AG09319 (cell line): ENCODE measurements at places on chromosomes 12 and 14.

DNA sequence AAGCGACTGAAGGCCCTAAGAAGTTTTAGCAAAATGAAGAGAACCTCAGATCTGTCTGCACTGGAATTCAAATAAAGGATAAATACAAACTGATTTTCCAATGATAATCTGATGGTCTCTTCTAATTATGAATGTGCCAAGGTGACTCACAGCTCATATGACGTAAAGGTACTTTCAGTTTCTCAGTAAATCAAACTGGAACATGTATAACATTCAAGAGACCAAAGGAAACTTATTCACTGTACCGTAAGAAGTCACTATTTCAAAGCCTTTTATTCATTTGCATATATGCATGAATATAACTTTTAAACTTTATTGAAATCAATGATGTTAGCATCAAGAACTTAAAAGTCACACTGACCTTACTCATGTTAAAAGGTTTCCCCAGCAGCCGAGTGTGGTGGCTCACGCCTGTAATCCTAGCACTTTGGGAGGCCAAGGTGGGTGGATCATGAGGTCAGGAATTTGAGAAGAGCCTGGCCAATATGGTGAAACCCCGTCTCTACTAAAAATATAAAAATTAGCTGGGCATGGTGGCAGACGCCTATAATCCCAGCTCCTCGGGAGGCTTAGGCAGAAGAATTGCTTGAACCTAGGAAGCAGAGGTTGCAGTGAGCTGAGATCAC, 52.2 kb downstream of the ATXN2 start:
- DNase-seq: no peak

DNA sequence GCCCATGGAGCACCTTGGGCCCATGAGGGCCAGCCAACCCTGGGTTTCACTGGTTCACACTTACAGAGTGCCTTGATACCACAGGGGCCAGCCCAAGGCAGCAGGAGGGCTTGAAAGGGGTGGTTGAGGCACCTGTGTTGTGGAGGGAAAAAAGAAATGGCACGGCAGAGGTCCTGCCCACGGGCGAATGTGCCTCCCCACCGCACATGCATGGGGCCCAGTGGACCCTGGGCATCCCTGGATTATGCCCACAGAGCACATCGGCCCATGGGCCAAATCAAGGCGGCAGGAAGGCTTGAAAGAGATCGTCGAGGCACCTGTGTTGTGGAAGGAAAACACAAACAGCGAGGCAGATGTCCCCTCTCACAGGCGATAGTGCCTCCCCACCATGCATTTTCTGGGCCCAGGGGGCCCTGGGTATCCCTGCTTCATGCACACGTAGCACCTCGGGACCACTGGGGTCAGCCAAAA, 378.1 kb downstream of the ALG10 start:
- DNase-seq: no peak

- no peak for DNase-seq
Measured at GRCh38 chr12:85949253-85949652, 75.2 kb downstream of the NTS start.

GRCh38 chr12:3580094-3580749, 89.2 kb downstream of the PRMT8 start:
- no peak for DNase-seq

DNA sequence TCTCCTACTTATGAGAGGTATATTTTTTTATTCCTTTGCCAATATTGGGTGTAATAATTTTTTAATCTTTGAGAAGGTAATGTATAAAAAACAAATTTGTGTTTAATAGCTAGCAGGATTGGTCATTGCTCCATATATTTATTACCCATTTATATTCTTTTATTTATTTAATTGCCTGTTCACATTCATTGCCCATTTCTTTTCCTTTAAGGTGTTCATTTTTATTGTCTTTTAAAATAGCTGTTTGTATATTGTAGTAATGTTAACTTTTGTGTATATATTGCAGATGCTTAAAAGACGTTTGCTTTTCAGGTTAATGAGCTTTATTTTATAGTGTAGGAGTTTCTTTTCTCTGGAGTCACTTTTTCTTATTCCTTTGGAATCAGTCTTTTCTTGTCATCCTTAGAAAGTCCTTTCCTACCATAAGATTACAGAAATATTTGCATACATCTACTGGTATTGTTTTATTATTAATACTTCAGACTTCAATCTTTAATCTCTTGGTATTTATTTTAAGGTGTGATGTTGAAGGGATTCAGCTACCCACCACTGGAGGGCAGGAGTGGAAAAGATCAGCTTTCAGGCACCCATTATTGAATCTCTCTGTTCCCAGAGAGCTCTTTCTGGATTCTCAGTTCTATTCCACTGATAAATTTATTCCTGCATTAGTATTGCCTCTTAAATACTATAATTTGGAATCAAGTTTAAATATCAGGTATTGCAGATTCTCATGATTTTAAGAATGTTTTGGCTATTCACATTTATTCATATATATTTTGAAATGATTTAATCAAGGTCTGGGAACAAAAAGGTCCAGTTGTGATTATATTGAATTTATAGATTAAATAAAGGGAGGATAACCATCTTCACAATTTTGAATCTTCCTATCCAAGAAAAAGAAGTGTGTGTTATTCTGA, 17.3 kb downstream of the PPM1A start:
- DNase-seq: no peak
